Activated CD4-positive, alpha-beta T cell treated with anti-CD3 and anti-CD28 coated beads, Interleukin-2, amount 10 ng/mL, durations not matched to agents 7 days and 5 days (primary cell): ENCODE measurements at places on chromosomes 4 and X. TPM values are rescaled to one million over a fixed set of nuclear protein-coding genes. Genes with fewer than 3 reads are reported as not detected.

Gene NR3C2
- 5.1 TPM for total RNA-seq

Gene GAGE12H
- not detected for total RNA-seq

Gene FAM47A
- total RNA-seq: not detected

Gene MSANTD1
- total RNA-seq: 0.94 TPM

GRCh38 chr4:152340818-152341217, 195.1 kb downstream of the FBXW7 start:
- no peak for DNase-seq

GRCh38 chr4:57351731-57352130, 241.5 kb upstream of the IGFBP7 start:
- DNase-seq: no peak

GRCh38 chr4:141124224-141124623, 9.0 kb downstream of the RNF150 start:
- DNase-seq: no peak

DNA sequence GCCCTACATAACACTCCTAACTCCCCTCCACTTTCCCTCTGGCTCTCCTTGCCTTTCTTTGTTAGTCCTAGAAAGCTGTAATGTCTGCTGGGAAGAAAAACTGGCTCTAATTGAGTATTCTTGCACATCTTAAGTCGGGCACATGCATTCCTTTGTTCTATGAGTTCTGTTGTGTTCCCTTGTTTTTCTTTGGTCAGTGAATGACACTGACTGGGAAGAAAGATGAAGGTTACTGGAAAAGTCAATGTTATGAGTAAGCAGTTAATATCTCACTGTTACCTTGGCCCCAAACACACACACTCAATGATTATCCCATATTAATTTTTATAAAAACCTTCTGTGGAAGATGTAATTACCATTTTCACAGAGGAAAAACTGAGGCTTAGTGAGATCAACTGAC, 215.9 kb downstream of the SOWAHB start:
- no peak for DNase-seq

DNA sequence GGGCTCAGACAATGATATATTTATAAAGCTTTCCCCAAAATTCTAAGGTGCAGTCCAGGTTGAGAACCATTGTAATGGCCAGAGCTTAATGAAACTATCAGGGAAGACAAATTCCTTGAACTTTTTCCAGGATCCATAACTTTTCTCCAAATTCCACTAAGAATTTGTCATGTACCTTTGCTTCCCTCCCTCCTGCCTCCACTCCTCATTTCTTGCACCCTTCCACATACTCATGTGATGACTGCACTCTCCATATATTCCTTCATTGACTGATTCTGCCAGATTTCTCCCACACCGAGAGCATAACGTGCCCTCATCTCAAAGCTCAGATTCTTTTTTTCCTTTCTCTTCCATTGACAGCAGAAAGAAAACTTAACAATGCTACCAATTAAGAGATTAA, 20.9 kb upstream of the AMELX start:
- no peak for DNase-seq

GRCh38 chr4:62627141-62627540, 1427.0 kb downstream of the ADGRL3 start:
- no peak for DNase-seq

DNA sequence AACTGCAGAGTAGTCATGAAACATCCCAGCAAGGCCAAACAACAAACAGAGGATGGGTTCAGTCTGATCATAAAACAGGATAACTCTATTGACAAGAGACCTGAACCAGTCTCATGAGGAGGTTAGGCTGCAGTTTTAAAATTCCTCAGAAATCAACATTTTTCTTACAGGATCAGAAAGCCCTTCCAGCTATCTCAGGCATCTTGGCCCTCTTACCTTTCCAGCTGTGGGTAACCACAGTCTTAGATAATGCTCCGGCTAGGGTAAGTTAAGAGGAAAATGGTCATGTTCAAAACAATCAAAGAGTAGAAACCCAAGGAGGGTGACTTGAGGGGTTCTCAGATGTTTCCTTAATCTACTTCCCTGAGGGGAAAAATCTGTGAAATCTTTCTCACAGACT, 5.1 kb downstream of the CTSO start:
- no peak for DNase-seq

GRCh38 chrX:1086444-1087409, 125.7 kb downstream of the CRLF2 start:
- DNase-seq: no peak
